ENCODE measurements at places on chromosomes 11 and 22. TPM values are rescaled to one million over a fixed set of nuclear protein-coding genes. Genes with fewer than 3 reads are reported as not detected.

DNA sequence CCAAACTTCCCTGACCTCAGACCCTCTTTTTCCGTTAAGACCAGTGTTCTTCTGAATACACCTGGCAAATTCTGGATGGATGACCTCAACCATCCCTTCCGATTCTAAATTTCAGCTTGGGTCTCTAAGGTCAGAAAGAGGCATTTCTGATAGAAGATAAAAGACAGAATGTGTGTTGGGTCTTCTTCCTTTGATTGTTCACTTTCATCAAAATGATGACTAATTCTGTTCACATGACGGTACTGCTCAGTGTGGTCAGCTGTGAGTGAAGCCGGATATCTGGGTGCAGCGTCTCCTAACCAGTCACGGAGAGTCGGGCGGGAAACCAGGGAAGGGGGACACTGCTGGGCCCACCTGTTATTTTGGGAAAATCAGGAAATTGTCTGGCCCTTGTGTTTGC lies 151.6 kb upstream of the NAV2 start:
- no peak for ATAC-seq

GRCh38 chr11:19766810-19767209 lies 54.2 kb downstream of the NAV2 start:
- ATAC-seq = no peak

SLC22A9 gene
- not detected for total RNA-seq

OPCML gene
- total RNA-seq = 0.93 TPM

DNA sequence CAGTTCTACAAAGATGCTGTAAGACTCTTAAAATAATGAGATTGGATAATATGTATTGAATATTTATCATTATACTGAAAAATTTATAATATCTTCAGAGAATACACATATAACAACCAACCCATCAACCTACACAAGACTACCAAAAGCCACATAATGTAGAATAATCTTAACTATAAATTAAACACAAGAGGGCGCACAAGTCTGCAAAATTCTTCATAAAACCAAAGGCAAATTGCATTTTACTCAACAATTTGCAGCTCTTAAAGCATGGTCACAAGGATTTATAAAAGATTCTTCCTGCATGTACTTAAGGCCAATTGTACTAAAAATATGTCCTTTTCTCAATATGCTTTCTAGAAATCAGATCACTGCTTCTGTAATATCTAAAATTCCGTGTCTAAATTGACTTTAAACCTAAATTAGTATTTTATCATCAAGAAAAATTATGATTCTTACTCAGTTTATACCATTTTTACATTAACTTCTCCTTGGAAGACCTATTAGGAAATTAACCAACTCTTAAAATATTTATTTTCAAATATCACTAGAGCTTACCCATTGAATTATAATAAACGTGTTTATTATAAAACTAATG lies 79.0 kb downstream of the TTC28 start:
- no peak for ATAC-seq

DNA sequence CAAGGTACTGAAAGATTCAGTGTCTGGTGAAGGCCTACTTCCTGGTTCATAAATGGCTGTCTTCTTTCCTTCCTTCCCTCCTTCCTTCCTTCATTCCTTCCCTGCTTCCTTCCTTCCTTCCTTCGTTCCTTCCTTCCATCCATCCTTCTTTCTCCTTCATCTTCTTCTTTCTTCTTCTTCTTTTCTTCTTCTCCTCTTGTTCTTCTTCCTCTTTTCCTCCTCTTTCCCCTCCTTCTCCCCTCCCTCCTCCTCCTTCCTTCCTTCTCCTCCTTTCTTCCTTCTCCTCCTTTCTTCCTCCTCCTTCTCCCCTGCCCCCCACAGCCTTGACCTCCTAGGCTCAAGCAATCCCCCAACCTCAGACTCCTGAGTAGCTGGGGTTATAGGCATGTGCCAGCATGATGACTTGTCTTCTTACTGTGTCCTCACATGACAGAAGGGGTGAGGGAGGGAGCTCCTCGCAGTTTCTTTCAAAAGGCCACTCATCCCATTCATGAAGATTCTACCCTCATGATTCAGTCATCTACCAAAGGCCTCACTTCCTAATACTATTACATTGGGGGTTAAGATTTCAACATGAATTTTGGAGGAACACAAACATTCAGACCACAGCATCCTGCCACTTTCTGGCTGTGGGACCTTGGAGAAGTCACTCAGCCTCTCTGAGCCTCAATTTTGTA lies 22.6 kb upstream of the CCDC134 start:
- ATAC-seq = no peak

DNA sequence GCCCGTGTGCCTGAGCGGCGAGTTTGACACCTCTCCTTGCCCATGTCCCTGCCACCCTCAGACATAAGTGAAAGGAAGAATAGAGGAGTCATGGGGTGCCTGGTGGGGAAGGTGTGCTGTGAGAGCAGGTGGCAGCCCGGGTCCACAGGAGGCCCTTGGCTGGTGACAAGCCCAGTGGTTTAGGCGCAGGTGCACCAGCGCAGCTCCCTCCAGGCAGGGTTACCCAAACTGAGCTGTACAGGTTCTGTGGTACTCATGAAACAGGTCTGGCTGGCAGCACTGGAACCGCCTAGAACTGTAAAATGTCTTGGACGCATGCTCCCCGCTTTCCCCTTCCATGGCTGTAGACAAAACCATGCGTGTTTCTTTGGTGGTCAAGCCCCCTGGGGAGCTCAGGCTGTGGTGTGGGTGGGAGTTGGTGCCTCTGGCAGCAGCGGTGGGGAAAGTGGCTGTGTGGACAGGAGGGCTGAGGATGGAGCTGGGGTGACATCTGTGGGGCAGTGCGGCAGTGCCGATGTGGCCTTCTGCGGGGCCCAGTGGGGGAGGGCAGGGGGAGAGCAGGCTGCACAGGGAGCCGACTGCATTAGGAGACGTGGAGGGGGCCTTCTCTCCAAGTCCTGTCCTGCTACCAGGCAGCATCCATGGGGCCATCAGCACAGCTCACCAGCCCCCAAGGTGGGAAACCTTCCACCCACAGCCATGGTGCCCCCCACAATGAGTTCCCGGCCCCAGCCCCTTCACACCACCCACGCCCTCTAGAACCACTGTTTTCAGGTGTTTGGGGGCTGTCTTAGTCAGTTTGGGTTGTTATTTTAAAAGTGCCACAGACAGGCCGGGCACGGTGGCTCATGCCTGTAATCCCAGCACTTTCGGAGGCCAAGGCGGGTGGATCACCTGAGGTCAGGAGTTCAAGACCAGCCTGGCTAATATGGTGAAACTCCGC lies 5.6 kb upstream of the GTSE1 start:
- ATAC-seq = no peak

DMC1 gene
- 5.0 TPM for total RNA-seq

SIRT3 gene
- 13.2 TPM for total RNA-seq

GRCh38 chr22:40753114-40753513 lies 66.0 kb downstream of the SLC25A17 start:
- no peak for ATAC-seq

DNA sequence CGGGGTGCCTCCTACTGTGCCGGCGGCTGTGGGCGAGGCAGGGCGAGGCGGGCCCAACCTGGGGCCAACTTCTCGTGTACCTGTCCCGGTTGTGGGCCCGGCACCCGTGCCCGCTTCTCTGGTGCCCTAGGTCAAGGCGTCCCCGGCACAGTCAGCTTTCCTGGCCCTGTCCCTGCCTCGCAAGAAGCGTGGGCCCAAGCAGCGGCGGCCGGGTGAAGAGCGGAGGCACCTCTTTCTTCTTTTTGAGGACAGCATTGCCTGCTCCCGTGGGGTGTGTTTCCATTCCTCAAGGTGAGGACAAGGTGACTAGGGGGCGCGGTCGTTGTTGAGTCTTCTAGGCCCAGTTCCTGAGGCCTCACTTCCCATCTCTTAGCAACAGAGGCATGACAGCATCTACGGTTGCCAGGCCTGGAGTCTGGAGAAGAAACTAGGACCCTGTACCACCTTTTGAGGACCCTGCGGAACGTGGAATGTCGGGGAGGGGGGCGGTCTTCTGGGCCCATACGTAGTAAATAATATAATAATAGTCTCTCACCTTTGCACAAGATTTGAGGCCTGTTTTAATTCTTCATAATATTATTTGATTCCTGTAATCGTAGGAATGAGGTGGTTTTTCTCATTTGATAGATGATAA lies 418 bp downstream of the ACO2 start:
- no peak for ATAC-seq

SAC3D1 gene
- total RNA-seq = 13.5 TPM

TEX54 gene
- not detected for total RNA-seq

JAML gene
- total RNA-seq = 0.58 TPM

CBLIF gene
- not detected for total RNA-seq

GRCh38 chr11:46508360-46508759 lies 85.5 kb downstream of the AMBRA1 start:
- ATAC-seq = no peak

DNA sequence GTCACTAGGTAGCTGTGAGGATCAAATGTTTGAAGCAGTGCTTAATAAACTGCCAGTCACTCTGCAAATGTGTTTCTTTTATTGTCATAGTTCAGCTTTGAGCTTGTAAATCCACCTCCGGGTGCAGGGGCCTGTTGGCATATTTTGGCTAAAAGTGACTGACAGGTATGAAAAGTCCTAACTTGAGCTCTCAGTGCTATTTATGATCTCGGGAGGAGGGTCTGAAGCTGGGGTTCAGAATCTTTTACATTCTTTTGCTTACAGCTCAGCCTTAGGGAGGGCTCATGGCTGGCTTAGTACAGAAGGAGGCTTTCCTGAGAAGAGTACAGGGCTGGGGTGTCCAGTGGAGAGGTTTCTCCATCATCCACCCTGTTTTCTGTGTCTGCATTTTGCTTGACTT lies 1.5 kb downstream of the ASPHD2 start:
- ATAC-seq = no peak

- no peak for ATAC-seq
These were observed 389.2 kb downstream of the SOX6 start for GRCh38 chr11:15967166-15967565.

DNA sequence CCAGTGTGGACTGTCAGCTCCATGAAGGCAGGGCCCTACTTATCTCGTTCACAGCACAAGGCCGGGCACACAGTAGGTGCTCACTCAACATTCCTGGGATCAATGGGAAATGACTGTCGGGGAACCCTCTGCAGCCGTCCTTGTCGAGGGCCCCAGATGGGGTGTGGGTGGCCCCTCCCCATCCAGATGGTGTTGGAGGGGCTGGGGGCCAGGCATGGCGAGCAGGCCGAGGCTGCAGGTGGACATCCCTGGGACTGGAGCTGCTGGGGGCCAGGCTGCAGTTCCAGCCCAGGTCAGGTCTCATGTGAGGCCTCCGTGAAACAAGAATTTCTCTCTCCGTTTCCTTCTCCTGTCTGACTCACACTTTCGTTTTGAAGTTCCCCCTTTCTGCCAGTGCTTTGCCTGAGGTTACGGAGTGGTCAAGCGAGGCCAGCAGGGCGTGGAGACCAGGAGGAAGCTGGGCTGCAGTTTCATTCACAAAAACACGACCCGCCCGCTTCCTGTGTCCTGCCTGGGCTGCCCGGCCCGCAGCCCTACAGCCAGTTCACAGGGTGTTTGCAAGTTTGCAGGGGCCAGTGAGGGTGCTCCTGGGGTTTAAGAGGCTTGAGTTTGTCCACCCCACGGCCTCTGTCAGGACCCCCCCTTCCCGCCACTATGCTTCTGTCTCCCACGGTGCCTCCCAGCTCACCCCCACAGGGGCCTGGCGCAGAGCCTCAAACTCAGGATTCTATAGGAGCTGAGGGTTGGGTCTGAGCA lies 4.5 kb downstream of the MYEOV start:
- peak; percentile 61 for ATAC-seq

GRCh38 chr11:89500336-89500735 lies 9.2 kb upstream of the NOX4 start:
- no peak for ATAC-seq

LARGE1 gene
- 51.6 TPM for total RNA-seq

DNA sequence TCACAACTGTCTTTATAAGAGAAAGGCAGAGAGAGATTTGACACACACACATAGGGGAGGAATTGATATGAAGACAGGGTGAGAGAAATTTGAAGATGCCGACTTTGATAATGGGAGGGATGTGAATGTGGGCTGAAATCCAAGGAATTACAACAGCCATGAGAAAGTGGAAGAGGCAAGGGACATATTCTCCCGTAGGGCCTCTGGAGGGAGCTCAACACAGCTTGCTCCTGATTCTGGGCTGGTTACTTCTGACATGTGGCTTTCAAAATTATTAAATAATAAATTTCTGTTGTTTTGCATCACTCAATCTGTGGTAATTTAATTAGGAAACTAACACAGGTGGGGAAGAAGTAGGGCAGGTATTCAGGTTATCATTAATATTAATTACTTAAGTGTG lies 282.9 kb downstream of the LUZP2 start:
- ATAC-seq = no peak

STIM1 gene
- total RNA-seq = 42.4 TPM

TPBGL gene
- total RNA-seq = not detected

GRCh38 chr11:103744496-103745153 lies 291.8 kb upstream of the DDI1 start:
- ATAC-seq = no peak
